Vagina (tissue), 2 donors: ENCODE measurements at places on chromosomes 1 and 21.

GRCh38 chr1:32100359-32100758, 7.5 kb upstream of the KPNA6 start:
- no peaks in the 10 kb centered on the region for H3K4me1 ChIP-seq
- peaks cover 42% of the 10 kb centered on the region for H3K36me3 ChIP-seq
- H3K27me3 ChIP-seq = no peaks in the 10 kb centered on the region
- no peak overlapping the region for H3K4me3 ChIP-seq
- DNase-seq = no peak

- DNase-seq = no peak
- H3K4me1 ChIP-seq = no peaks in the 10 kb centered on the region
- H3K36me3 ChIP-seq = no peaks in the 10 kb centered on the region
- no peak overlapping the region for H3K4me3 ChIP-seq
- no peak overlapping the region for H3K27ac ChIP-seq
These were observed 86.4 kb downstream of the NAV1 start for GRCh38 chr1:201625226-201625761.

DNA sequence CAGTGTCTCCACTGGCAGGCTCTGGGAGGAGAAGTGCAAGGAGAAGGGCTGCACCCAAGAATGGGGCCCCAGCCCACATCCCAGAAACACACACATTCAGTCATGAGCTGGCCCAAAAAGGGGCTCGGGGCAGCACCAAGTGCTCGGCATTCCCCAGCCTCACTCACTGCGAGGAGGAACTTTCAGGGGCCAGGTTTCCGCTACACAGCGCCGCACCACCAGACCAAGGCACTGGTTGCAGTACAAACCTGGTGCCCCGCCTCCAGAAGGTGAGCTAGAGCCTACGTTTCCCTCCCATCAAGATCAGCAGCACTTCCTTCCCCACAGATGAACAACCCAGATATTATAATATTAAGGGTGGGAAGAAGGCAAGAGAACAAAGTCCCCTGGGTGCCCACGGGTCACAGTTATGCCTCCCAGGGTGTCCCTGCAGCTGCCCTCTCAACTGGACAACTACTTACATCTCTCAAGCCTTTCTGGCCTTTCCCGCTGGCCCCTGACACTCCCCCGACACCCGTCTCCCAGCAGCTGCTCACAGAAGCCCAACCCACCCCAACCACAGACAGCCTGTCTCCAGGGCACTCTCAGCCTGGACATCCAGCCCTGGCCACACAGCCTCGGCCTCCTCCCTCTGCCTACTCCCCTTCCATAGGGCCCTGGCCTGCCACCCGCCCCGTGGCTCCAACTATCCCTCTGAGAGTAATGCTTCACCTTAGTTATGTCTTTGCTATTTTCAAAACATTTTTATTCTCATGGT, 3.8 kb downstream of the PBXIP1 start:
- no peak overlapping the region for H3K27ac ChIP-seq
- H3K27me3 ChIP-seq = no peaks in the 10 kb centered on the region
- H3K4me1 ChIP-seq = peaks cover 38% of the 10 kb centered on the region
- peaks cover 19% of the 10 kb centered on the region for H3K36me3 ChIP-seq

DNA sequence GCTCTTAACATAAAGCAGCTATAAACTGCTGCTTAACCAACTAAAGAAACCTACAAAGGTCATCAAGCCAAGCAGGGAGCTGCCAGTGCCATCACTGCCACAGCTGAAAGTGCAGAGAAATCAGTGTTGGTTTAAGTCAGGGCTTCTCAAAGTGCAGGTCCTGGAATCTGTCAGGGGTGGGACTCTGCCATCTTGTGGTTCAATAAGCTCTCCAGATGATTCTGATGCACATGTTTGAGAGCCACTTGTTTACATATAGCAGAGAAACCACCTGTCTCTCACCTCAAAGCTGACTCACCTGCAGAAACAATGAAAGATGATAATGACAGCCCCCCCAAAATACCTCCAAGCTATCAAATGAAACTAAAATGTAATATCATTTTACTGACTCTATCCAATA, 49.3 kb downstream of the SH3GLB1 start:
- no peaks in the 10 kb centered on the region for H3K27me3 ChIP-seq
- no peaks in the 10 kb centered on the region for H3K36me3 ChIP-seq
- DNase-seq = no peak
- no peaks in the 10 kb centered on the region for H3K4me1 ChIP-seq
- no peak overlapping the region for H3K27ac ChIP-seq
- H3K4me3 ChIP-seq = no peak overlapping the region

- no peaks in the 10 kb centered on the region for H3K27me3 ChIP-seq
- no peak overlapping the region for H3K27ac ChIP-seq
- no peak for DNase-seq
- H3K4me1 ChIP-seq = peaks cover 24% of the 10 kb centered on the region
These were observed 5.7 kb upstream of the GNL2 start for GRCh38 chr1:37601441-37601840.
